ENCODE measurements at places on chromosomes 11 and 22. TPM values are rescaled to one million over a fixed set of nuclear protein-coding genes. Genes with fewer than 3 reads are reported as not detected.

Gene NLRP6
- polyA plus RNA-seq, result 11.7 TPM

Gene SAA4
- not detected for polyA plus RNA-seq

Gene GUCD1
- 50.8 TPM for polyA plus RNA-seq

Gene BET1L
- polyA plus RNA-seq, result 60.4 TPM

Gene TBX1
- not detected for polyA plus RNA-seq

Gene SPON1
- 2.0 TPM for polyA plus RNA-seq

Gene OR5P2
- not detected for polyA plus RNA-seq

Gene KDM4E
- polyA plus RNA-seq, result not detected

Gene KCNQ1
- 5.7 TPM for polyA plus RNA-seq

Gene MED19
- 19.7 TPM for polyA plus RNA-seq

GRCh38 chr22:46079861-46080821 is 70.2 kb upstream of the PPARA start:
- DNase-seq, result no peak

GRCh38 chr22:42951093-42951710 is 63.7 kb downstream of the PACSIN2 start:
- DNase-seq, result no peak

DNA sequence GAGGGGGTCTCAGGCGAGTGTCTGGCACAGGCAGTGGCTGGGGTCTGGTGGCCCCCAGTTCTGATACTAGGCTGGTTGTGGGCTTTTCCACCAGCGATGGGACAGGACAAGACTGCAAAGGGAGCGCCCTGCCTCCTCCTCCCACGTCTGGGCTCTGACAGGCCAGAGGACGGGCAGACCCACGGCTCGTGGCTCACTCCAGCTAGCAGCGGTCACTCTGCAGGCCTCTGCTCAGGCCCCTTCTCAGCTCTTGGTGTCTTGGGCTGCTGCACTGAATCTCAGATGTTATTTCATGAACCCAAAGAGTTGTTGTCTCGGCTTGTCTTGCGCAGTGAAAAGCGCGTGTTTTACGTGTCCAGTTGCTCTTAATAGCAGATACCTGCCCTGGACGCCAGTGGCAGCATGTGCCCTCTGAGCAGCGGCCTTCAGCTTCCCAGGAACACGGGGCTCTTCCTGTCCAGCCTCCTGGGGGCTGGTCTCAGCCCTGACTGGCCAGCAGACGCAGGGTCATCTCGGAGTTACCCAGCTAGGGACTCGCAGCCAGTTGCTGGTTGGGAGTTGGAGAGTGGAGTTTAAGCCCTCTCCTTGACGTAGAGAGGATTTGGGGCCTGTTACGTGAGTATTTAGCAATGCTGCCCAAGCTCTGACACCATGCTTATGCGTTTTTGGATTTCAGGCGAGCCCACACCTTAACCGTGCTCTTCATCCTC is 9.6 kb downstream of the PTDSS2 start:
- peak; percentile 35 for DNase-seq

- no peak for DNase-seq
Measured at GRCh38 chr22:45304971-45305370, 4.8 kb upstream of the FAM118A start.

GRCh38 chr22:46006379-46007002 is 29.5 kb upstream of the WNT7B start:
- peak; percentile 87 for DNase-seq

- DNase-seq, result no peak
Measured at GRCh38 chr11:112506852-112507251, 246.2 kb upstream of the PLET1 start.

- DNase-seq, result no peak
Measured at GRCh38 chr11:16737818-16738192, 642 bp upstream of the C11orf58 start.

DNA sequence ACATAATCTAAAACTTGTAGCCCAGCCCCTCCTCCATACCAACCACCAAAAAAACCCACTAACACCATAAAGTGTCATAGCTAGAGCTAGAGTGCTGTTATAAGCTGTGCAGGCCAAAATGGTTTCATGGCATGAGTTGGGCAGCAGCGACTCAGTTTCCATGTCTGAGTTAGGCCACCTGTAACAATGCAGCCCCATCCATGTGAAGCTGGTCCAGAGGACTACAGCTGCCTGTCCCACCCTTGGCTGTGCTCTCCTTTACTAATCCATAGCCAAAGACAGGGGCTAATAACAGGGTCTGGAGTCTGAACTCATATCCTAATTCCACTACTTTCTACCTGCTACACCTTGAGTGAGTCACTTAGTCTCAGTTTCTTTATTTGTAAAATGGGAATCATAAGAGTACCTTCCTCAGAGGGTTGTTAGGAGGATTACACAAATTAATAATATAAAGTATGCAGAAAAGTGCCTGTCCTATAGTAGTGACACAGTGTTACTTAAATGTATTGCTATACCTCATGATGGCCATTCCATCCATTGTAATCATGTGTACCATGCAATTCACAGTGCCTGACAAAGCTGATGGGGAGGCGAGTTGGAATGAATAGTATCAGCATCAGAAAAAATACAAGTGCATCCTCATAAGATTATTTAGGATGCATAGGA is 20.6 kb downstream of the KCNQ1OT1 start:
- DNase-seq, result no peak

GRCh38 chr11:72561856-72562255 is 112.4 kb downstream of the PDE2A start:
- DNase-seq, result no peak

- DNase-seq, result no peak
Measured at GRCh38 chr11:100141201-100141600, 545.9 kb upstream of the ARHGAP42 start.

GRCh38 chr11:59857439-59858434 is 8.6 kb downstream of the TCN1 start:
- no peak for DNase-seq

DNA sequence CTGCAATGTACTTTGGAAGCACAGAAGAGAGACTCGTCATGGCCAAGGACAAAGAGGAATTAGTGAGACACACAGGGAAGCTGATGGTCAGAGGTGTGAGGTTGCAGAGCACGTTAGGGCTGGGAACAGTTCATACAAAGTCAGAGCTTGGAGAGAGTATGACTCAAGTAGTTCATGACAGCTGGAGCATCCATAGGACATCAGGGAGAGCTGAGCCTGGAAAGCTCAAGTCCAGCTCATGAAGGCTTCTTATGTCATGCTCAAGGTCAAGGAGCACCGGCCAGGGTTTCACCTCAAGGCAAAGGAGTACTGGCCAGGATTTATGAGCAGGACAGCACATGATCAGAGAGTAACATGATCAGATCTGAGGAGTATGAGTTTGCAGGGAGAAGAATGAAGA is 64.6 kb upstream of the CHST1 start:
- no peak for DNase-seq

DNA sequence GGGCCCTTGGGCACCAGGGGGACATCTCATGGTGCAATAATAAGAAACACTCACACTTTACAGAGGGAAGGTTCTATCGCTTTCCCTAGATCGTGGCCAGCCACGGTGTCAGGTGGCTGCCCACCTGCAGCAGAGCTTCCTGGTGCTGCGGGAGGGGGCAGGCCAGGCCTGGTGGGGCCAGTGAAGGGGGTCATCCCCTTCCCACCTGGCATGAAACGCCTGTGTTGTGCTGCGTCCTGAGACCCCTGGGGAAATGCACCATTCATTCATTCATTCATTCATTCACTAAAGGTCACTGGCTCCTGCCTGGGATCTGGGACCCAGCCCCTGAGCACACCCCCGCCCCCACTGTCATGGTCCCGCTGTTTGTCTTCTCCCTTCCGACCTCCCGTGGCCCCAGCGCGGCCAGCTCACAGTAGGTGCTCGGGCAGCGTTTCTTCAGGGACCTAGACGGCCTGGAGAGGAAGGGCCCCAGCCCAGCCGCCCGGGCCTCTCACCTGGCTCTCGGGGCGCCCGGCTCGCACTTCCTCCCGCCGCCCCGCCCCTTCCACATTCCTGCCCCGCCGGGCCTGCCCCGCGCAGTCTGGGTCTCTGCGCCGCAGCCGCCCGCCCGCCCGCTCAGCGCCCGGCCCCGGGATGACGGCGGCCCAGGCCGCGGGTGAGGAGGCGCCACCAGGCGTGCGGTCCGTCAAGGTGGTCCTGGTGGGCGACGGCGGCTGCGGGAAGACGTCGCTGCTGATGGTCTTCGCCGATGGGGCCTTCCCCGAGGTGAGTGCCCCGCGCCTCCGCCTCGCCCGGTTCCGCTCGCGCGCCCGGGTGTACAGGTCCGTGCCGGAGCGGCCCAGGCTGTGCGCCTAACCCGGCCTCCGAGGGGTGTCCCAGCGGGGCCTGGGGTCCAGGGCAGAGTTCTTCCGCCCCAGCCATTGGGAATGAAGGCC is at the start of gene RHOD:
Gene RHOD, plus strand, starts transcription at position 581 of the 938 bp plus-strand sequence. Its CDS starts 56 bp downstream, at position 637.
- DNase-seq, result no peak

DNA sequence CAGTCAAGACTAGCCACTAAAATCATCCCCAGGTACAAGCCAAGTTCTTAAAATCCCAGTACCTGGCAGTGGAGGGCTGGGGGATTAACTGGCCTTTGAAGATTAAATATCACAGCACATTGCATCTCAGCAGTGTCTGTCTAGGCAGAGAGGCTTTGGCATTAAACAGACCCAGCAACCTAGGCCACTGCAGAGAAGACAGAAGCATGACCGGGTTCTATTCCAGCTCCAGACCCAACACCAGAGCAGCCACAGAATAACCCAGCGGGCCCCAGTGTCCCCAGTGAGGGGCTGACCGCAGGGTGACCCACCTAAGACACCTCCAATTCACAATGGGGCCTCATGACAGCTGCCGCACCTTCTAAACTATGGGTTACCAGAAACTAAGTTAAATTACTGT is 88.2 kb downstream of the SHANK2 start:
- DNase-seq, result no peak

DNA sequence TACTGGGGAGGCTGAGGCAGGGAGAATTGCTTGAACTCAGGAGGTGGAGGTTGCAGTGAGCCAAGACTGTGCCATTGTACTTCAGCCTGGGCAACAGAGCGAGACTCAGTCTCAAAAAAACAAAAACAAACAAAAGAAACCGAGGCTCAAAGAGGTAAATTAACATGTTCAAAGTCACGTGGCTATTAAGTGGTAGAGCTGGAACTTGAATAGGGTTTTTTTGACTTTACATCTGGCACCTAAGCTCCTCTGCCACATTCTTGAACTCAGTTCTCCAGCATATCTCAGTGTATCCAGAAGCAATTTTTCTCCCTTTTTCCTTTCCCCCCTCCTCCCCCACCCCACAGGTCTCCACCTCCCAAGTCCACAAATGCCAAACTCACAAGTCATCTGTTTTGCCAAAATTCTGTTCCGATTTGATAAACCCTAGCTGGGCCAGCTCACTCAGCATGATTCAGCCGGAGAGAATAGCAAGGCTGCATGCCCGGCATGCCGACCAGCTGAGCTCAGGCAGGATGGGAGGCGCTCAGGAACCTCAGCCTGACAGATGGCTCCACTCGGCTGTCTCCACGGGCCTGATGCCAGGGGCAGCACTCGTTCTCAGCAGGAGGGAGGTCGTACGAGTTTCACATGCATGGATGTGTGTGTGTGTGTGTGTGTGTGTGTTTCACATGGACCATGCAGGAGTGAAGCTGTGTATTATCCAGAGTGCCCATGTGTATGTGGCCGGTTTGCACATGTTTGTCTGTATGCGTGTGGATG is 63.2 kb upstream of the RRAS2 start:
- DNase-seq, result no peak

GRCh38 chr22:49933236-49934159 is 15.1 kb downstream of the CRELD2 start:
- no peak for DNase-seq

- DNase-seq, result no peak
Measured at GRCh38 chr11:107263844-107264563, 193.6 kb downstream of the CWF19L2 start.

- peak; percentile 37 for DNase-seq
Measured at GRCh38 chr22:30474683-30475424, 3.0 kb upstream of the SEC14L3 start.

DNA sequence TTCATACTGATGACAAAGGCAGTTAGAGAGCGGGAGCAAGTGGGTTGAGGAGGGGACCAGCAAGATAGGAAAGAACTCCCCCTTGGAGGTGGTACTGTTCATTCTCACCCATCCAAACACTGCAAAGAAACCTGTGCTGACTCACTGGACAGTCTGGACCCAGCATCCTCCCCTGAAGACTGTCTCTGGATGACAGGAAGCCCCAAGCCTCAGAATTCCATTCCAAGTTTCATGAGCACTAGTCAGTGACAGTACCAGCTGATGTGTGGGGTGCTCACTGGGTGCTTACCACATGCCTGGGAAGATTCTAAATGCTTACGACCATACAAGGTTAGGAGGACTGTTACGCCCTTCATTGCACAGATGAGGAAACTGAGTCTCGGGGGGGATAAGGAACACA is 160.9 kb downstream of the IGLL1 start:
- DNase-seq, result no peak

DNA sequence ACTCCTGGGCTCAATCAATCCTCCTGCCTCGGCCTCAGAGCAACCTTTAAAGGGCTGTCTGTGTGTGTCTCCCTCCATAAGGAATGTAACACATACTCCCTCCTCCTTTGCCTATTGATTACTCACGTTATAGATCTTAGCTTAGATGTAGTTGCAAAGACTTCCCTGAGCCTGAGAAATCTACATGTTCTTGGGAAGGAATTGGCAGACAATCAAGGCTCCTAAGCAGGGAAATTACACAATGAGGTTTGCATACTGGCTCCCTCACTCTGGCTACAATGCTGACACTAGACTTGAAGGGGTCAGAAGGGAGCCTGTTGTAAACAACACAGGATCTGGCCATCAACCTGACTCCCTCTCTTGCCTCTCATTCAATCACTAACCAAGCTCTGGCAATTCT is 5.2 kb upstream of the OLFML1 start:
- no peak for DNase-seq

DNA sequence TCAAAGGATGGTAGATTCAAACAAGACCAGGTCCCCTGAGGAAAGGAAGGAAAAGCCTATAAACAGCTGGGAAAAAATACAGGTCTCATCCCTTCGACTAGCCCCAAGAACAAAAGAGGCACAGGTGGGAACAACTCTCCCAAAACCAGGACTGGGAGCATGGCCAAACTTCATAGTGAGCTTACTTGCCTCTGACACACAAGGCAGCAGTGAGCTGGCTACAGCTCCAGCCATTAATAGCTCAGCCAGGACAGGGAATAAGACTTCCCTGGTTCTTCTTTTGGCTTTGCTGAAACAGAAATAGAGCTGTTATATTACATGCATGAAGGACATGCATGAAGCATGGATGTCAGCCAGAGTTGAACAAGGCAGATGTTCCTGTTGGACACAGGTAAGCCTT is at the start of gene OR10A2:
Gene OR10A2, plus strand, starts transcription at position 97 of the 400 bp plus-strand sequence. CDS start 6,698 bp downstream, outside the sequence.
- no peak for DNase-seq

Measured in CD8-positive, alpha-beta memory T cell (primary cell).